ENCODE measurements at places on chromosomes 4 and X.

DNA sequence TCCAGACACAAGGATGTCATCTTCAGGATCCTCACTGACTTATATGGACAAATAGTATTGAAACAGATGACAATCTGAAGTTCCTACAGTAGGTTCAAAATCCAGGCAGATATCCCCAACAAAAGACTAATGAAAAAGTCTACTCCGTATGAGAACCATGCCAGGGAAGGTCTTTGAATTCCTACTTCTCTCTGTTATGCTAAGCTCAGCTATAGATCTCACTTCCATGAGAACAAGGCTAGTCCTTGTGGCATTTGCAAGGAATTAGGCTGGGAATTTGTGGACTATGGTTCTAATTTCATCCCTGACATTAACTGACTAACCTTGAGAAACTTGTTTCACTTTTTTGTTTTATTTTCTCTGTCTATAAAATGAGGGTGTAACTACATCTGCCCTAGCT is 229.8 kb downstream of the IL1RAPL2 start:
- no peak for DNase-seq

GRCh38 chr4:68338625-68339024 is 11.3 kb downstream of the YTHDC1 start:
- no peak for DNase-seq

GRCh38 chr4:44632089-44632488 is 19.3 kb downstream of the YIPF7 start:
- DNase-seq: no peak

GRCh38 chr4:29046781-29047180 is 1673.4 kb upstream of the PCDH7 start:
- DNase-seq: no peak

- DNase-seq: no peak
Observed at GRCh38 chr4:3069661-3070199, 4.6 kb downstream of the HTT-AS start.
